BJ (cell line): ENCODE measurements at places on chromosomes 2 and 18. TPM values are rescaled to one million over a fixed set of nuclear protein-coding genes. Genes with fewer than 3 reads are reported as not detected.

DNA sequence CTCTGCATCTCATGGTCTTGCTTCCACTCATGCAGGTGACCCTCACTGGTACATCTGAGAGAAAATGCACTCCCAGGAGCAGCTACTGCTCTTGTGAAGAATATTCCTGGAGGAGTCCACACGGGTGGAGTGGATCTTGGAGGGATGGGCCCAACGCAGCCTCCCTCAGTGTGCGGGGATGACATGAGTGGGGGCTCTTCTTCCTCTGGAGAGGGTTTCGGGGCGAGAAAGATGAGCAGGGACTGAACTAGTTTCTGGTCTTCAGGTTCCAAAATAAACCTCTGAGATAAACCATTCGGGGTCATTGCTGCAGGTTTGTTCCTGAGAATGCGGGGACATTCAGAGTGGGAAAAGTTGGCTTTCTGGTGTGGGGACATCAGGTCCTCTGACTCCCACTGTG, 39.1 kb downstream of the COPS8 start:
- DNase-seq = no peak

DNA sequence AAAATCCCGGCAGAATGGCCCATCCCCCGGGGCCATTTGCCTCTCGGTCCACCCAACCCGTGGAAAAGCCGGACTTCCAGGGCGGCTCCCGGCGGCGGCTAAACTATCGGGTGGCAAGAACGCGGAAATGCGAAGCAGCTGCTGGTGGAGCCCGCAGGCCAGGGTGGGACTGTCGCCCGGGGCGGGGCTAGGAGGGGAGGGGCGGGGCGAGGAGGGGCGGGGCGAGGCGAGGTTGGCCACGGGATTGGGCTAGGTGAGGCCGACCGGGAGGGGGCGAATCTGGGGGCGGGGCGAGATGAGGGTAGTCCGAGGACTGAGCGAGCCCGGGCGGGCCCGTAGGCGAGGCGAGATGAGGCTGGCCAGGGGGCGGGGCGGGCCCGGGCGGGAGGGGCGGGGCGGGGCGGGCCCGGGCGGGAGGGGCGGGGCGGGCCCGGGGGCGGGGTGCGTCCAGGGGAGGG, 315 bp upstream of the SLC66A3 start:
- DNase-seq = peak; percentile 55

DNA sequence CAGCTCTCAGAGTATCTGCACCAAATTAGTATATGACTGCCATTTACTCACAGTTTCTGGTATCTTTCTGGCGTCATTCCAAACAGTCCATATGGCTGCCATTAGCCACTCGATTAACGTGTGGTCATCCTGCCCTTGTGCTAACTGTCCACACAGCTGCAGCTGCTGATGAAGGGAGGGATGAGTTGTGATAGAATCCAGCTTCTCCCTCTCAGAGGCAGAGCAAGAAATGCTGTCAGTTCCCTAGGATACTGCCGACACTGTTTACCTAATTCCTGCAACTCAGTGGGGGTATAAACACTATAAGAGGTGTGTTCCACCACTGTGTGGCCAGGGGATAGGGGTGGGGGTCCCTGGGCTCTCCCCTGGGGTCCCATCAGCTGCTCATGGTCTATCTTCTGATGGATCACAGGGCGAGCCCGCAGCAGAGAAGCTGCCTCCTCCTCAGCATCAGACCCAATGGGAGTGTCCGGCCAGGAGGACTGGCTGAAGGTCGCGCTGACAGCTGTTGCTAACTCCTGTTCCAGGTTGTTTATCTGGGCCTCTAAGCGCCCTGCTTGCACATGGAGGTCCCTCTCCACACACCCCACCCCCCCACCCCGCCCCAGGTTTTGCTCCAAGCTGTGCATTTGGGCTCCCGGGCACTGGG, 17.3 kb upstream of the KLHL23 start:
- peak; percentile 15 for DNase-seq

- no peak for DNase-seq
Measured at GRCh38 chr2:85976106-85976920, 87.5 kb upstream of the ST3GAL5 start.

- no peak for DNase-seq
Measured at GRCh38 chr18:57915248-57915647, 112.1 kb upstream of the ATP8B1 start.

The ANO7 gene
- 0.50 and 0.74 TPM in 2 replicates for polyA plus RNA-seq
